ENCODE measurements at places on chromosomes 3 and 15. TPM values are rescaled to one million over a fixed set of nuclear protein-coding genes. Genes with fewer than 3 reads are reported as not detected.

DNA sequence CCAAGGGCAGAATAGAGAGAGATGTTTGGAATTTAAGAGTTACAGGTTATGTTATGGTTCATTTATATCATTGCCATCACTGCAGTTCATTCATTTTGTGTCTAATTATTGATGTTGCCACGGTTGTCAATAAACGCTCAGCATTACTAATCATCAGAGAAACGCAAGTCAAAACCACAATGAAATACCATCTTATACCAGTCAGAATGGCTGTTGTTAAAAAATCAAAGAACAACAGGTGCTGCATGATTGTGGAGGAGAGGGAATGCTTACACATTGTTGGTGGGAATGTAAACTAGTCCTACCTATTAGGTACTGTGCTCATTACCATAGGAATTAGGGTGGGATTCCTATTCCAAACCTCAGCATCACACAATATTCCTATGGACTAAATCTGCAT lies 350.5 kb downstream of the TIGIT start:
- DNase-seq, result no peak

DNA sequence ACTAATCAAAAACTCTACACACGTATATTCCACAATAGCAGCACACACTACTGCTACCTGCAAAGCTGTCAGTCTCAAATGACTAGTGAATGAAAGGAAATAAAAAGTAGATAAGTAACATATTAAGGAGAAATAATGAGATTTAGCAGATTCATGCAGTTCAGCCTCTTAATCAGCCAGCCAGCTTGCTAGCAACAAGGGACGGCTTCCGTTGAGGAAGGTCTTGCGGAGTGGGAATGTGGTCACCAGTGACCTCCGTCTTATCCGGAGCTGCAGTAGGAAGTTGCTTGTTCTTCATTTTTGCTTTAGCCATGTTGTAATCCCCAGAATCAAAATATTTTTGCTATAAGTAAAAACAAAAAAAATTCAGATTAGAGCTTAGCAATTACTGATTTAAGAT lies 17.1 kb downstream of the ARPP19 start:
- no peak for DNase-seq

DNA sequence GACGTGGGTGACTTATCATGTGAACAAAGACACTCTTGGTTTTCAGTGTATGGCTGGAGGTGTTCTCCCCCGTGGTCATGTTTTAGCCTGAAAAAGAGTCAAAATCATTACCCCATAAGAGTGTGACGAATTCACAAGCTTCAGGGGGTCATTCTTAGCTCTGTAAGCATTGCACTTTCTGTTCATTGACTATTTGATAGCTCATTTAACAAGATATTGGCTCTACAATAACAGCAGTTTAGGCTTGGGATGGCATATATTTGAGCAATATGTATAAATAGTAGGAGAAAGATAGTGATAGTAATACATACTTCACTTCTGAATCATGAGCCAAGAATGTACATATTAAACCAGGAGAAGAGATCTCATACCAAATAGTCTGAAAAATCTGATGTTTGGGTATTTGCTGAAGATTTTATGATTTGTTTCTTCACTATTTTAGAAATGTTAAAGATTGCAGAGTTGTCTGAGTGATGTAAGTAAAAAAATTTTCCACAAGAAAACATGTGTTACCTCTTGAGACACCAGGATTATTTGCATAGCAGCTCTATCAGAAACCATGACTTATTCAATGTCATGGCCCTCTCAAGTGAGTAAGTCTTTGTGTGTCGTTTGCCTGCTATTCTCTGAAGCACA lies 996.0 kb downstream of the OTOL1 start:
- no peak for DNase-seq

GRCh38 chr3:170204509-170204908 lies 17.7 kb upstream of the PRKCI start:
- DNase-seq, result no peak

- no peak for DNase-seq
These were observed 34.2 kb downstream of the CIP2A start for GRCh38 chr3:108554913-108555571.

GRCh38 chr3:141538568-141539240 lies 51.9 kb downstream of the RASA2 start:
- no peak for DNase-seq

DNA sequence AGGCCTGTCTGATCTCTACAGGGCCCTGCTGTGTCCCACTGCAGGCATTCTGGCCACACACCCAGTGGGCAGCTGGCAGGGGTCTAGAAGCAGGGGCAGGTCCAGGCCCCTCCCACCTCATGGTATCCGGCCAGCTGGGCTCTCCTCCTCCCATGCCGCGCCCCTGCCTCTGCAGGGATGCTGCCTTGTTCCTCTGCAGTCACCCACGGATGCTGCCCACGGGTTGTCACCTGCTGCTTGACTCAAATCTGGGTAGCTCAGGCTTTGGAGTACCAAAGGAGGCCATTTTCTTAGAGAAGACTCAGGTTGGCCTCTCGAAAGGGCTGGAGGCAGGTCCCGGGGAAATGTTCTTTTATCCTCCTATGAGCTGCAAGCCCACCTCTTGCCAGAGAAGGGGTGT lies 25.0 kb downstream of the EFCAB12 start:
- DNase-seq, result no peak

- no peak for DNase-seq
These were observed 64.5 kb downstream of the ZNF148 start for GRCh38 chr3:125310623-125311081.

GRCh38 chr15:51736069-51736468 lies 1.4 kb downstream of the LYSMD2 start:
- DNase-seq, result no peak

DNA sequence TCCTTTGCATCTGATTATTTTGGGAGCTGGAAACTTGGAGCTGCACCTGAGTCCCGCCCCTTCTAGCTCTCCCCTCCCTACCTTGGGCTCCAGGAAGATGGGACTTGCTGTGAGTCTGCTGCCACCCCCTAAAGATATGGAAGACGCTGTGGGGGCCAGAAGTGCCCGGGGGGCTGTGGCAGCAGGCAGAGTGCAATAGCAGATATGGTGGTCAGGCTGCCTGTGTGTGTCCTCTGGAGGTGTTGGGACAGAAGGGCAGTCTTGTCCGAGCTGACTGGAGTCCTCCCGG lies 485 bp downstream of the PAK6 start:
- no peak for DNase-seq

DNA sequence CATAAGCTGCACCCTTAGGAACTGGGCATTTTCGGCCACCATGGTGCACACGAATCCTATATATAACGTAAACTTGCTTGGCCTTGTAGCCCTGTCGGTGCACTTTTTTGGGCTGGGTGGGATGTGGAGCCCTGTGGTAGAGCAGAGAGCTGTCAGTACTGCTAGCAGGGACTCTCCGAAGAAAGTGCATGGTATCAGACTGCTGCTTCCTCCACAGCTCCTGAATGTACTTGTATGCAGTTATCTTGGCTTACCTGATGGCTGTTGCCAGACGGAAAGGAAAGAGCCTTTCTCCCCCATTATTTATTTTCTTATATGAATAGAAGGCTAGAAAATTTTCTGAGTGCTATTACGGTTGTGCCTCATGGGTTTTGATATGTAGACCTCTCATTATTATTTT lies 8.4 kb downstream of the GALK2 start:
- DNase-seq, result no peak

GRCh38 chr15:64775551-64776401 lies at the start of gene RBPMS2:
Gene RBPMS2 (minus strand): TSS chr15:64775589. CDS start chr15:64775319, 270 bp downstream.
- DNase-seq, result no peak

DNA sequence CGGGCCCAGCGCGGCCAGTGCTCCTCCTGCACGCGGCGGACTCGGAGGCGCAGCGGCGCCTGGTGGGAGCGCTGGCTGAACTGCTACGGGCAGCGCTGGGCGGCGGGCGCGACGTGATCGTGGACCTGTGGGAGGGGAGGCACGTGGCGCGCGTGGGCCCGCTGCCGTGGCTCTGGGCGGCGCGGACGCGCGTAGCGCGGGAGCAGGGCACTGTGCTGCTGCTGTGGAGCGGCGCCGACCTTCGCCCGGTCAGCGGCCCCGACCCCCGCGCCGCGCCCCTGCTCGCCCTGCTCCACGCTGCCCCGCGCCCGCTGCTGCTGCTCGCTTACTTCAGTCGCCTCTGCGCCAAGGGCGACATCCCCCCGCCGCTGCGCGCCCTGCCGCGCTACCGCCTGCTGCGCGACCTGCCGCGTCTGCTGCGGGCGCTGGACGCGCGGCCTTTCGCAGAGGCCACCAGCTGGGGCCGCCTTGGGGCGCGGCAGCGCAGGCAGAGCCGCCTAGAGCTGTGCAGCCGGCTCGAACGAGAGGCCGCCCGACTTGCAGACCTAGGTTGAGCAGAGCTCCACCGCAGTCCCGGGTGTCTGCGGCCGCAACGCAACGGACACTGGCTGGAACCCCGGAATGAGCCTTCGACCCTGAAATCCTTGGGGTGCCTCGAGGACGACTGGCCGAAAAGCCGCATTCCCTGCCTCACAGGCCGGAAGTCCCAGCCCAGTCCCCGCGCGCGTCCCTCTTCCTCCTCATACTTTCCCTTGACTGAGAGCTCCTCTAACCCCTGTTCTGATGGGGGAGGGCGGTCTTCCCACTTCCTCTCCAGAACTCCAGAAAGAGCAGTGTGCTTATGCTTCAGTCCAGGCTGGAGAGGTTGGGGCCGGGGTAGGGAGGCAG lies 1.4 kb upstream of the IL17RC start:
- no peak for DNase-seq

DNA sequence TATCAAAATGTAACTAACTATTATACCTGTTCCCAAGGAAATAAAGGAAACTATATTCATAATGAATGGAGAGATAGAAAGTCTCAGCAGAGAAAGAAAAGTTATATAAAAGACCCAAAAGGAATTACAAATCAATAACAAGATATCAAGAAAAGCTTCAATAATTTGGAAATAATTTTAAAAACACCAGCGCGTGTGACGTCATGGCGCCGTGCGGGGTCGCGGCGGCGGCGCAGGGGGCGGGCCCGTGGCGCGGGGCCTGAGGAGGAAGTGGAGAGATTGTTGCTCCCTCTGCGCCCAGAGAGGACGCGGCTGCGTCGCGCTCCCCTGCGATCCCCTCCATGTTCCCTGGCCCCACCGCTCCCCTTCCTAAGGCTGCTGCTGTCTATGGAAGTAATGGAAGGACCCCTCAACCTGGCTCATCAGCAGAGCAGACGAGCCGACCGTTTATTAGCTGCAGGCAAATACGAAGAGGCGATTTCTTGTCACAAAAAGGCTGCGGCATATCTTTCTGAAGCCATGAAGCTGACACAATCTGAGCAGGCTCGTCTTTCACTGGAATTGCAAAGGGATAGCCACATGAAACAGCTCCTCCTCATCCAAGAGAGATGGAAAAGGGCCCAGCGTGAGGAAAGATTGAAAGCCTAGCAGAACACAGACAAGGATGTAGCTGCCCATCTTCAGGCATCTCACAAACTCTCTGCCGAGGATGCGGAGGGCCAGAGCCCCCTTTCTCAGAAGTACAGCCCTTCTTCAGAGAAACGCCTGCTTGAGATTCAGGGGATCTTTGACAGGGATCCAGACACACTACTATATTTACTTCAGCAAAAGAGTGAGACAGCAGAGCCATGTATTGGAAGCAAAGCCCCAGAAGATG lies 4.1 kb downstream of the XCR1 start:
- no peak for DNase-seq

STAB1 gene
- not detected for total RNA-seq

RETNLB gene
- not detected for total RNA-seq

NECTIN3 gene
- 33.8 TPM for total RNA-seq

MUC20 gene
- total RNA-seq, result 8.4 TPM

MYL3 gene
- total RNA-seq, result 0.82 TPM
